ENCODE measurements at places on chromosomes 6 and 20. TPM values are rescaled to one million over a fixed set of nuclear protein-coding genes. Genes with fewer than 3 reads are reported as not detected.

Gene DAAM2
- total RNA-seq: 0.10 TPM

Gene TLDC2
- not detected for total RNA-seq

Gene VGLL2
- not detected for total RNA-seq

Gene GJA10
- total RNA-seq: not detected

Gene CALHM5
- 7.8 TPM for total RNA-seq

Gene CHMP4B
- total RNA-seq: 51.3 TPM

Gene TRIM40
- not detected for total RNA-seq

Gene ZFP64
- 34.0 TPM for total RNA-seq

Gene C20orf173
- total RNA-seq: not detected

Gene CAPN11
- 0.65 TPM for total RNA-seq

Gene ARFGEF2
- total RNA-seq: 57.0 TPM

Gene SPDEF
- not detected for total RNA-seq

Gene SLC17A2
- not detected for total RNA-seq

Gene NECAB3
- 9.9 TPM for total RNA-seq

Gene HLA-DQA1
- not detected for total RNA-seq

Gene CTAGE9
- not detected for total RNA-seq

Gene NINL
- total RNA-seq: 15.7 TPM

Gene FAXC
- 0.19 TPM for total RNA-seq

Gene SLC22A1
- total RNA-seq: 0.65 TPM

Gene TNNC2
- total RNA-seq: 0.33 TPM

Gene TAP1
- 29.3 TPM for total RNA-seq

Gene NOTCH4
- 53.6 TPM for total RNA-seq

Gene BPIFA1
- not detected for total RNA-seq

Gene CRYBG1
- total RNA-seq: 34.6 TPM

Gene BHLHE23
- total RNA-seq: not detected

Gene CYP24A1
- not detected for total RNA-seq

Gene KHDC1L
- total RNA-seq: not detected

Gene GNAS-AS1
- total RNA-seq: 0.10 TPM

Gene CTCFL
- total RNA-seq: not detected

Gene CEP162
- 6.5 TPM for total RNA-seq

Gene ALDH8A1
- 0.48 TPM for total RNA-seq

Gene BPIFB1
- total RNA-seq: not detected

Gene NMBR
- under 0.01 TPM for total RNA-seq

Gene CST9L
- total RNA-seq: not detected

Gene MBOAT1
- 3.3 TPM for total RNA-seq

Gene NKAIN4
- total RNA-seq: not detected
